Stimulated activated CD4-positive, alpha-beta T cell treated with anti-CD3 and anti-CD28 coated beads, Interleukin-1b, Interleukin-23, amount 100 ng/mL, for 1 hour (primary cell): ENCODE measurements at places on chromosomes 3 and 15.

DNA sequence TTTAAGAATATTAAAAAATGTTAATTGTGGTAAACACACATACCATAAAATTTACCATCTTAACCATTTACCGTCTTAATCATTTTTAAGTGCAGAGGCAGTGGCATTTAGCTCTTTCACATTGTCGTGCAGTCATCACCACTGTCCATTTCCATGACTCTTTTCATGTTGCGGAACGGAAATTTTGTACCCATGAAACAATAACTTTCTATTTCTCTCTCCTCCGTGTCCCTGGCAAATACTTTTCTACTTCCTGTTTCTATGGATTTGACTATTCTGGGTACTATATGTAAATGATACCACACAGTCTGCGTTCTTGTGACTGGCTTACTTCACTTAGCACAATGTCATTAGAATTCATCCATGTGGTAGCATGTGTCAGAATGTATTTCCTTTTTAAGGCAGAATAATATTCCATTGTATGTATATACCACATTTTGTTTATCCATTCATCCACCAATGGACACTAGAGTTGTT, 27.9 kb downstream of the AKAP13 start:
- DNase-seq = peak; percentile 1

DNA sequence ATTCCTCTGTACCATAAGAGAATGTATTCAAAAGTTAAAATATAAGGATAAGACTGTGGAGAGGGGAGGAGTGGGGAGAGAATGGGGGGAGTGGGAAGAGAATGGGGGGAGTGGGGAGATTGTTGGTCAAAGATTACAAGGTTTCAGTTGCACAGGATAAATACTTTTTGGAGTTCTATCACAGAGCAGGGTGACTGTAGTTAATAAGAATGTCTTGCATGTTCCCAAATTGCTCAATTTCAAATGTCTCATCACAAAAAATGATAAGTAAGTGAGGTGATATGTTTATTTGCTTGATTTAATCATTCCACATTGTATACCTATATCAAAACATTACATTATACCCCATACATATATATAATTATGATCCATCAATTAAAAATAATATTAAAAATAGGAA, 23.0 kb upstream of the MEF2A start:
- no peak for DNase-seq

- no peak for DNase-seq
Measured at GRCh38 chr3:51931756-51932155, 9.9 kb downstream of the RRP9 start.

DNA sequence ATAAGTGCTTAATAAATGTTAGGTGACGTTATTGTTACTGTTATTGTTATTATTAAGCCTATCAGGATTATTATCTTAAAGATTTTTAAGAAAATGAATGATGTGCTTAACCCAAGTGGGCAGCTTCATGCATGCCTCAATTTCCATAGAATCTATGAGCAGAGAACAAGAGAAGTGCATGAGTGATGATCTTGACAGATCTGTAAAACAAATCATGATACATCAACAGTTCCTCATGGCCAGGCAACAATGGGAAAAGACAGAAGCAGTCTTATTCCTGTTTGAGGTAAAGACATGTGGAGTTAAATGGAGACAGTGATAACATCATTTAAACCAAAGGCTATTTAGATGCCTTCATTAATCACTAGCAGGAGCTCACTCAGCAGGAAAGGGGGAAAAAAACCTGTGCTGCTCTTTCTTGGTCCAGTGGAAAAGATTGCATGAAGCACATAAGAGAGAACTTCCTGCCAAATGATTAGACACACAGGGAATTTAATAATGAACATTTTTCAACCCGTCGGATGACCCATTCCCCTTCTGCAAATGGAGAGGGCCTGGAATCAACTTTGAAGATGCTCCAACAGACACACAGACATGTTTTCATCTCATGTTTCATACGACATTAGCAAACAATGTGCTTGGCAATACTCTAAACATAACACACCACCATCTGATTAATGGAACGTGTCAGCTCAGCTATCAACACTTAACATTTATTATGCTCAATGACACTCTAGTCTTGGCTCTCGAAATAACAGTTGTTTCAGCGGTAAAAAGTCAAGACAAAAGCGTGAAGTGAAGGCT, 212.2 kb upstream of the LRRN1 start:
- DNase-seq = no peak

DNA sequence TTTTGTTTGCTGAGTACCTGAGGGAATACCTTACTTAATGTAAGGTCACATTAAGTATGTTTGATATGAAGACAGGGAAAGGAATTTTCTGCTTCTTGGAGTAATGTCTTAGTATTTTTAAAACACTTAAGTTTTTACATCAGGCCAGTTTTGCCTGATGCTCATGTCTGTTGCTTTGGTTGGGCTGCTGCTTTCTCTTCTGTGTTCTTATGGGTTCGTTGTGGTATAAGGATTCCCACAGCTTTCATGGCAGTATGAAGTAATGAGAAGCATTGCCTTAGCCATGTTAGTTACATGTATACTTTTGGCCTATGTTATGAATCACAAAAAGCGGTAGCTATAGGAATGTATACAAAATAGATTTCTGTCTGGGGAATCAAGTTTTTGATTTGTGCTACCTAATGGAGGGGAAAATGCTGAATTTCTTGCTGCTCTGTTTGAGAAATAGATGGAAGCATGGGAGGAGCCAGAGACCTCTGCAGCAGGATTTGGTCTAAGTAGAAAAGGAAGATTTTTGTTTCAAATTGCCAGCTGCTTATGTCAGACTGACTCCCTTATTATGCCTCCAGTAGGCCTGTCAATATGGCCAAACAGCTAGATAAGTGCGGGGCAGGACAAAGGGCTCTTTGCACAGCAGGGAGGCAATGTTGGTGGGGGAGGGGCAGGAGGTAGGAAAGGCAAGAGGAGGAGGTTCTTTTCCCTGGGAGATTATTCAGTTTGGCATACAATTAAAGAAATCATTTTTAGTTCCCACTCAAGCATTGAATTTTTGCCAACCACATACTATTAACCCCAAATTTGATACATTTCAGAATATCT, 5.2 kb downstream of the SETD5 start:
- no peak for DNase-seq

DNA sequence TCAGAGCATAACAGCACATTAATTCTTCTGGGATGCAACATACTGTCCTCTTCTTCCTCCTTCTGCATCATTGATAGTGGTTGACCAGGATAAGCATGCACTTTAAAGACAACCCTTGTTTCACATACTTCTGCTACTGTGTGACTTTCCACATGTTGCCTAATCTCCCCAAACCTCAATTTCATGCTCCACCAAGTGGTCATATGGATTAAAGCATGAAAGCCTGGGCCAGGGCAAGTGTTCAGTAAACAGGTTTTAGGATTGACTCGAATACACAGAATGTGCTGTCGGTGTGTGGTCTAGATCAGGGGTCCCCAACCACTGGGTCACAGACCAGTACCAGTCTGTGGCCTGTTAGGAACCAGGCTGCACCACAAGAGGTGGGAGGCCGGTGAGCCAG, 22.5 kb upstream of the BFSP2 start:
- no peak for DNase-seq

- no peak for DNase-seq
Measured at GRCh38 chr3:64311424-64312061, 86.3 kb upstream of the PRICKLE2 start.

- DNase-seq = no peak
Measured at GRCh38 chr3:108823227-108823626, 641 bp downstream of the TRAT1 start.

DNA sequence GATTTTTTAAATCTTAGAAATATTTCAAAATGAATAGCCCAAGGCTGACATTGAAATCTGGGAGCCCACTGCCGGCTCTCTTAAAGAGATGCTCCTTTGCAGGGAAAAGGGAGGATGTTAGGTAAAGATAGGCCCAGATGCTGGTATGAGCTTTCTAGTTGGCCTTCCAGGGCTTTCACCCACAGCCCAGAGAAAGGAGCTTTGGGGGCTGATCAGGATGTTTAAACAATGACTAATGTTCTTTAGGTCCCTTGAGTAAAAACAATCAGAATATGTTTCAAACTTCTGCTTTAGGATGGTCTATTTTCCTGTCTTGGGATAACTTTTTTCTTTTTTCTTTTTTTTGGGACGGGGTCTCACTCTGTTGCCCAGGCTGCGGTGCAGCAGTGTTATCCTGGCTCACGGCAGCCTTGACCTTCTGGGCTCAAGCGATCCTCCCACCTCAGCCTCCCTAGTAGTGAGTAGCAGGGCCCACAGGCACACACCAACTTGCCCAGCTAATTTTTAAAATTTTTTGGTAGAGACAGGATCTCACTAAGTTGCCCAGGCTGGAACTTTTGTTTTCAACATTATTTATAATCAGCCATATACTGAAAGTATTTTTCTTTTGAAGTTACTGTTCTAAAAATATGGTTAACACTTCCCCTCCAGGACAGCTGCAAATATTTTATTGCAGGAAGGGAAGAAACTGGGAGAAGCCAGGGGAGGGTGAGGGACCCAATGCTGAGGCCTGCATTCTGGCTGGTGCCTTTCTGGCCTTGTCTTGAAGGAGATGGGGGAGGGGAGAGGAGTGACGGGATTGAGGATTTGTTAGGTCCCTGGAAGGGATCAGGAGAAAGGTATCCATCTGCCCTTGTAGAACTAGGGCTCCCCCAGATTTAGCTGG, 70.1 kb downstream of the TRAK1 start:
- DNase-seq = no peak

DNA sequence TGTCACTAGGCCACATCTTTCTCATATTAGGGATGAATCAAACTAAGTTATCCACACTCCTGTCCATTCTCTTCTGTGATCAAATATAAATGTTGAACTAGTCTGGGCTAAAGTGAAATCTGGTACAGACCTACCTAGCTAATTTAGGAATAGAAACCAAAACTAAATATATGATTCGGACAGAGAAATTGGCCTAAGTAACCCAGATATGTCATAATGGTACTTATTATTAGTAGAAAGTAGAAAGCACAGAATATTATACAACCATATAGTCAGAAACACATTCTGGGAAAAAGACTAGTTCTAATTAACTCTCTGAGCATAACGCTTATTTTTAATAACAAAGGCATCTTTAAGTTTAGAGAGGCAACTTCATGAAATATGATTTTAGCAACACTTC, 389.0 kb downstream of the LSAMP start:
- DNase-seq = no peak

- DNase-seq = no peak
Measured at GRCh38 chr3:196127308-196128040, 45.6 kb upstream of the TFRC start.

GRCh38 chr3:175885231-175885766, 1026.2 kb downstream of the NAALADL2 start:
- DNase-seq = no peak

GRCh38 chr3:173826416-173826815, 428.9 kb downstream of the NLGN1 start:
- no peak for DNase-seq

- DNase-seq = no peak
Measured at GRCh38 chr3:107994181-107994580, 96.7 kb downstream of the CD47 start.

- no peak for DNase-seq
Measured at GRCh38 chr15:52011711-52012144, 7.3 kb upstream of the MAPK6 start.

GRCh38 chr3:74415731-74416130, 198.7 kb downstream of the CNTN3 start:
- DNase-seq = no peak

DNA sequence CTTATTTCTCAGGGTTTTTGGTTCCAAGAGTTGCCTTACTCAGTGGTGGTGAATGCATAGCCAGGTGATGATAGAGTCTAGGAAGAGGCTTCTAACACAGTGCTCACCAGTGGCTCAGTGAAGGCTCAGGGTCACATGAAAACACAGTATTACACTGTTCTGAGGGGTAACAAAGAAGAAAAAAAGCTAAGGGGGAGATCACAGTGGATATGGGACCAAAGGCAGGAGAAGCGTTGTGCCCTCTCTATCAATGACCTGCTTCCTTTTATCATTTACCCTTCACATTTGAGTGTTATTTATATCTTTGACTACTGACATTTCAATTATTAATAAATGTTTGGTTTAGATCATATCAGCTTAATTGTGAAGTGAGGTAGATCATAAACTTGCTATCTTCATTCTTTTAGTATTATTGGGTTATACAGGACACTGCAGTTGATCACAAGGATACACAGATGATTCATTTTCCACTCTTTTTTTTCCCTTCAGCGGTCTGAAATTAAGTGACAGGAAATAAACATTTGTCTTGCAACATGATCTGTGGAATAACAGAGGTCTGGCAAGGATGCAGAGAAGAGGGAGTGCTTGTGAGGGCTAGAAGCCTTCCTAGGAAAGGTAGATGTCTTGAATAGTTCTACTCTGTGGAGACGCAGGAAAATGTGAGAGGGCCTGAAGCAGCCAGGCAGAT, 171.7 kb downstream of the C3orf38 start:
- DNase-seq = no peak

GRCh38 chr3:14706096-14706495, 31.2 kb downstream of the C3orf20 start:
- DNase-seq = no peak

DNA sequence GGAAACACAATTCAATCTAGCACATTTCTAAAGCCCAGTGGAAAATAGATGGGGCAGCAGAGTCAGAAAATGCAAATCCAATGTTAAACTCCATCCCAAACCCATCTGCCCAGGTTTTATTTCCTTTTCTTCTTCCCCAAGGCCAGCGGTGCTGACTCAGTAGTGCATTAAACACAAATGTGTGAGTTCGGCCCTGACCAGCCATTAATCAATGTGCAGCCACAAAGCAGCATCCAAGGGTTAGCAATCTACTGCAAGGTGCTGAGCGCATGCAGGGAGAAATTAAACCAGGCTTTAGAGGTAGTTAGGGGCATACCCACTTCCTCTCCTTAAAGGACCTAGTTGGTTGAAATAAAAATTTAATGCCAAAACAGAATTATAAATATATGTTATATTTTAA, 583.3 kb upstream of the PPP2R3A start:
- DNase-seq = no peak

DNA sequence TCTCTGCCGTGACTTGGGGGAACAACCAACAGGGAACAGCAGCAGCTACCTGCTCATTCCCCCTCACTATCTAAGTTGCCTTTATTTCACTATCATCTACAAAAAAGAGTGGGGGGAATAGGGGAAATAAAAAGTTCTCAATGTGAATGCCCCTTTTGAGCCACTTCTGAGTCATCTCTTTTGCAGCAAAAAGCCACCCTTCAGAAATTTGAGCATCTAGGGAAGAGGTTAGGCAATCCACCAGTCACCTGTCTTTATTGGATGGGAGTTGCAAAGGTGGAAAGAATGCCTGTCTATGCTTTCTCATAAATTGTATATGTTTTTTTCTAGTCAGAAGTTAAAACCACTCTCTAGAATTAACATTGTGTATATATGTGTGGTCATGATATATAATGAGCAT, 41.1 kb downstream of the GPD1L start:
- no peak for DNase-seq

DNA sequence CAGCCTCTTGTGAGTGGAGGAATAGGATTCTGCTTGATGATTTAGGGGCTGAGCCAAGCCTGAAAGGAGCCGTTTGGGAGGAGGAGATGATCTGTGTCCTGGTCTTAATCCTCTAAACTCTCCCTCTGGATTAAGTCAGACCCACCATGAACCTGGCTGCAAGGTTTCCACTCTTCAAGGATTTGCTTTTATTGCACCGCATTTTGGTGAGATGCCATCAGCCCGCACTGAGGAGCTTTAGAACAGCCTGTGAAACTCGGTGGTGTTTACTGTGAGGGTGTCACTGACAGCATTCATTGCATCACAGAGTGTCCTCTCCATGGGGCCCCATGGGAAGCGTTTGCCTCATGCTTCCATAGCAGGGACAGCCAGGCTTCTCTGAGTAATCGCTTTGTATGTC, 59.2 kb downstream of the EPHB1 start:
- DNase-seq = no peak

GRCh38 chr3:125322166-125322565, 53.0 kb downstream of the ZNF148 start:
- DNase-seq = no peak

GRCh38 chr15:83843471-83843871, 189.5 kb downstream of the ADAMTSL3 start:
- no peak for DNase-seq
